ENCODE measurements at places on chromosomes 11 and 22.

- no peak for DNase-seq
Measured at GRCh38 chr11:87437133-87437843, 399.6 kb downstream of the TMEM135 start.

DNA sequence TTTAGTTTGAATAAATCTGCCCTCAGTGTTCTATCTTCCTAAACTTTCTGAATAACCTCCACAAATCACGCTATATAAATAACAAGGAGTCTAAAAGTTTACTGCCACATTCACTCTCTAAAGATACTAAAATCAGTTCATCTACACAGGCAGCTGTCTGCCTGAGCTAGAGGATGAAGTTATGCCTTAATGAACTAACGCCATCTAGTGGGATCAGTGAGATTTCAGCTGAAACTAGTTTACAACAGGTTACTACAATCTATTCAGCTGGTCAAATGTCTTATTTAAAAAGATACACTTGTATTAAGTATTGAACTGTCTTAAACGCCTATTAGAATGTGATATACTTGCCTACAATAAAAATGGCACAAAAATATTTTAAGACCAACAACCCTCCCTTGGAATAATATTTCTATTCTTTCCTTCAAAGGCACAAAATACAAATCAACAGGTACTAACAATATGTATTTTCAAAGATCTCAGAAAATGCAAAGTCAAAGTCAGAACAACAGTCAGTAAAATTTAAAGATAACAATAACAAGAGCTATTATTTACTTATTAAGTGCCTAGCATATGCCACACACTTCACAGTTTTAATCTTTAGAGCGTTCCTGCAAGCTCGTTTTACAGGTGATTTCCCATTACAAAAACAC, 84.1 kb downstream of the LARGE2 start:
- peak; percentile 65 for DNase-seq

GRCh38 chr11:23933721-23934120, 563.1 kb upstream of the LUZP2 start:
- no peak for DNase-seq

GRCh38 chr22:40120848-40121247, 56.9 kb upstream of the TNRC6B start:
- no peak for DNase-seq

GRCh38 chr11:68143310-68143689, 22.1 kb upstream of the CHKA start:
- DNase-seq, result no peak

GRCh38 chr11:35878741-35879140, 65.1 kb upstream of the LDLRAD3 start:
- no peak for DNase-seq

GRCh38 chr11:22666325-22666687, at the start of gene GAS2:
Gene GAS2 (plus strand): TSS chr11:22666611. CDS start chr11:22674870, 8,259 bp downstream.
- no peak for DNase-seq

- peak; percentile 46 for DNase-seq
Measured at GRCh38 chr11:33970984-33971466, 79.1 kb upstream of the LMO2 start.

- DNase-seq, result no peak
Measured at GRCh38 chr11:121486054-121486453, 33.3 kb upstream of the SORL1-AS1 start.

- DNase-seq, result peak; percentile 85
Measured at GRCh38 chr11:65454696-65455456, 32.3 kb downstream of the NEAT1 start.

GRCh38 chr22:35484651-35485556, 55.7 kb upstream of the RASD2 start:
- no peak for DNase-seq

DNA sequence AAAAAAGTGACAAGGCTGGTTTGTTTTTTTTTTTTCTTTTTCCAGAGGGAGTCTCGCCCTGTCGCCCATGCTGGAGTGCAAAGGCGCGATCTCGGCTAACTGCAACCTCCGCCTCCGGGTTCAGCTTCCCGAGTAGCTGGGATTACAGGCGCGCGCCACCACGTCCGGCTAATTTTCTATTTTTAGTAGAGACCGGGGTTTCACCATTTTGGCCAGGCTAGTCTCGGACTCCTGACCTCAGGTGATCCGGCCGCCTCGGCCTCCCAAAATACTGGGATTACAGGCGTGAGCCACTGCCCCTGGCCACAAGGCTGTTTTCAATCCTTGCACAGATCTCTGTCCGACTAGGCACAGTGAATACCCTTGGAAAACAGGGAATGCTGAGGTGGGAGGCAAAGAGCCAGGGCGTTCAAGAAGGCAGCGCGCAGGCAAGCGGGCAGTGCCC, 566 bp downstream of the ATP6V1E1 start:
- no peak for DNase-seq

DNA sequence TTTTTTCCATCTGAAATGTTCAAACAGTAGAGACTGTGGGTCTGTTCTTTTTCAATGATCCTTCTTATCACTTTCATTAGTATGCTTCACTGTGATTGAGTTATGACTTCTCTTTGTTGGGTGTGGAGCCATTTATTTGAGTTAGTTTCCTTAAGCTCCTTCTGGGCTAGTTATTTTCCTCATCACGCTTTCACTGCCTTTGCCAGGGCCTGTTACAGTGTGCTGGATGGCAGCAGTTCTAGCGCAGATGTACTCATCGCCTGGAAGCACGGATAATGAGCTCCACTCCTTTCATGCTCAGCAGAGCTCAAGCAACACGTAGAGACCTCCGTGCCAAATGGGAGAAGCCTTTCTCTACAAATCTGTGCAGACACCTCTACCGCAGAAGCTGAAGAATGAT, 7.0 kb upstream of the ARHGAP42 start:
- DNase-seq, result no peak

DNA sequence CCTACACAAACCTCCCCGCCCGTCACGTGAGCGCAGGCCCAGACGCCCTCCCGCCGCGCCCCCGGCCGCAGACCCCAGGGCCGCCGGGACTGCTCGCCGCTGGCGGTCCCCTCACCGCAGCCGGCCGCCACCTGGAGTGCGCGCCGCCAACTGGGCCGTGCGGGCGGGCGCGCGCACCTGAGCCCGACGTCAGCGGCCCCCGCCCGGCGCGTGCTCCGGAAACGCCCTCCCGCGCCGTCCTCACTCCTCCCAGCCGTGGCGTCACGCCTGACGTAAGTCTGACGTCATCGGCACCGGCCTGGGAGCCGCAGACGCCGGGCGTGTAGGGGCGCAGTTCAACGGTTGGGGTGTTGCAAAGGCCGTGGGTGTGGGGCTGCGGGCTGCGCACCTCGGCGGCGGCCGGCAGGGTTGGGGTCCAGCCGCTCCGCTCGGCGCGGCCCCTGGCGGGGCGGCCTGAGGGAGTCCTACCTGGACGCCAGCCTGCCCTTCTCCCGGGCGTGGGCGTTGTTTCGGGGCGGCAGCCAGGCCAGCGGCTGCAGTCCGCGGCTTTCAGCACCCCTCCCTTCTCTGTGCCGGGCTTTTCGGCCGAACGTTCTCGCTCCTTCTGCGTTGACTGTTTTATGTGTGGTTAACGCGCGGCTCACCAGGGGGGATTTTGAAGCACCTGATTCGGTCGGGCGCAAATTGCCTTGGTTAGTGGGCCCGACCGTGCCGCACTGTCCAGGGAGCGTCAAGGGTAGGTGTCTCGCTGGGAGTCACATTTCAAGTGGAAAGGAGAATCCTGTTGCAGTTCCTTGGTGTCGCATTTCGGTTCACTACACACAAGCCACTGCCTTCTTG, at the start of gene JOSD1:
JOSD1 (minus strand) TSS at position 155 of the 840 bp plus-strand sequence. CDS start 956 bp downstream, outside the sequence.
- peak; percentile 95 for DNase-seq

DNA sequence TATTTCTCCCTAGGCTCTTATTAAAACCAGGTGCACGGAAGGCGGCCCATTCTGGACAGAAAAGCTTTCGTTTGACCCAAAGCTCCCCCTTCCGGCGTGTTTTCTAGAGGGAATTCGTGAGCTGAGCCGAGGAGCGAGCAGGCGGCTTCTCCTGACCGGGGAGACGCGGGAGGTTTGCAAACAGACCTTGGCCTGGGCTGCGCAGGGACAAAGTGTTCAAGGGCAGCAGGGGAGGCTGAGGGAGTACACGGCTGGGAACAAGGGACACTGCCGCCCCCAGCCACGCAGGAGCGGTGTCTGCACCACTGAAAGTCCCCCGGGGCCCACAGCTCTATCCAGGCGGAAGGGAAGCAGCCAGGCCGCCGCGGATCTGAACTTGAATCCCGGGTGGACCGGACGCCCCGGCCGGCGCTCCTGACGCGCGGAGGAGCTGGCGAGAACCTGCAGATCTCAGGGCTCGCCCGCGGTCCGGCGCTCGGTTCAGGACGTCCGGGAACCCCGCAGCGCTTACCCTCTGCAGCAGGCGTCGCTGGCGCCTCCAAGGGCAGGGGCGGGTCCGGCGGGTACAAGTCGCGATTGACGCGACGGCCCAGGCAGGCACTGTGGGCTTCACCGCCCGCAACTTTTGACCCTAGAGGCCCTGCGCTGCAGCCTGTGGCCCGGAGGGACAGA, 101.9 kb downstream of the WT1 start:
- peak; percentile 20 for DNase-seq

DNA sequence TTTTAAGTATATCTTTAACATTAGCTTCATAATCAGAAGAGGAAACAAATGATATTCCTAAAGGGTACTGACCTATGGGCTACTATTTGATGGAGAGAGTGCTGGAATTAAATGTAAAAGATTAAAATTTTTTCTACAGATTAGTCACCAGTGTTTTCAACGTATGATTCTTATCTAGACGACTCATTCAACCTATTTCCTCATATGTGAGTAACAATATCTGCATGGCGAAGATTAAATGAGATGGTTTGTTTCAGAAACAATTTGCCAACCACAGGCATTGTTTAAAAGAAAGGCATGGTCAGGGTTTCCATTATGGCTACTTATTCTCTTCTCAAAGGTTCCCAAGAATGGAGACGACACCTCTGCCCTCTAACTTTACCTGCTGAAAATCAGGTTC, 20.4 kb downstream of the OR56B4 start:
- no peak for DNase-seq

- DNase-seq, result no peak
Measured at GRCh38 chr11:1844221-1845094, 5.7 kb downstream of the TNNI2 start.

DNA sequence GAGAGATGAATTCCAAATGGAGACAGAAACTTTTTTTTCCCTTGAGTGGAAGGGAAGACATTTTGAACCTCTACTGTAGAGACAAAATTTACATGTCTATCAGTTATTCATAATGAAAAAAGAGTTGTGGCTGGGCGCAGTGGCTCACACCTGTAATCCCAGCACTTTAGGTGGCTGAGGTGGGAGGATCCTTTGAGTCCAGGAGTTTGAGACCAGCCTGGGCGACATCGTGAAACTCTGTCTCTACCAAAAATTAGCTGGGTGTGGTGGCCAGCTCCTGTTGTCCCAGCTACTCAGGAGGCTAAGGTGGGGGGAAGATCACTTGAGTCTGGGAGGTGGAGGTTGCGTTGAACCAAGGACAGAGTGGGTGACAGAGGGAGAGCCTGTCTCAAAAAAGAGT, 4.1 kb downstream of the EED start:
- no peak for DNase-seq

- no peak for DNase-seq
Measured at GRCh38 chr11:36724742-36725385, 126.8 kb upstream of the RAG2 start.

DNA sequence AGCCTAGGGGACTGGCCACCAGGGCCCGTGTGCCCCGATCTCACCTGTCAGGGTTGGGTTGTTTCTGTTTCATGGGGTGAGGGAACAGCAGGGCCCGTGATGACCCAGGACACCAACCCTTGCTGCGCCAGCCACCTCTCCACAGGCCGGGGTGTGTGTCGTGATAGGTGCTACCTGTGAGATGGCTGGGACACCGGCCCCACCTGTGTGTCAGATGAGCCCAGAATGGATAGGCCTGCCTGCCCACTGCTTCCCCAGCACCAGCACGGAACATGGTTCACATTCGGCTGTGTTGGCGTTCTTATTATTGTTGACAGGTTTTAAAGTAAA, 7.1 kb downstream of the CLDN5 start:
- no peak for DNase-seq

GRCh38 chr22:27278946-27279345, 522.6 kb downstream of the MN1 start:
- DNase-seq, result no peak

DNA sequence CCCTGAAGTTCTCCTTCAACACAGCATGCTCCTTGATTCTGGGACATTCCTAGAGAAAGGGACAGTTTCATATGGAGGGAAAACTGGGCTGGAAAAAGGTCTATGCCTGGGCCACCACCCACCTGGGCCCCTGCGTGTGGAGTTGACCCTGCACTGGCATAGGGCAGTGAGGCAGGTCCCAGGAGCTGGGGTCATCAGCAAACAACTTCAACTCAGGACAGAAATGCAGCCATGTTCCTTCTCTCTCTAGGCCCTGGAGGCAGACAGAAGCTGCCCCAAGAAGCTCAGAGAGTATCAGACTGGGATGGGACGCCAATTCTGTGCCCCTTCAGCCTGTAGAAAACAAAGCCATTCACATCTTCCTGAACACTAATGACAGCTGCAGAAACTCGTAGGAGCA, 34.9 kb downstream of the RTL6 start:
- DNase-seq, result no peak

DNA sequence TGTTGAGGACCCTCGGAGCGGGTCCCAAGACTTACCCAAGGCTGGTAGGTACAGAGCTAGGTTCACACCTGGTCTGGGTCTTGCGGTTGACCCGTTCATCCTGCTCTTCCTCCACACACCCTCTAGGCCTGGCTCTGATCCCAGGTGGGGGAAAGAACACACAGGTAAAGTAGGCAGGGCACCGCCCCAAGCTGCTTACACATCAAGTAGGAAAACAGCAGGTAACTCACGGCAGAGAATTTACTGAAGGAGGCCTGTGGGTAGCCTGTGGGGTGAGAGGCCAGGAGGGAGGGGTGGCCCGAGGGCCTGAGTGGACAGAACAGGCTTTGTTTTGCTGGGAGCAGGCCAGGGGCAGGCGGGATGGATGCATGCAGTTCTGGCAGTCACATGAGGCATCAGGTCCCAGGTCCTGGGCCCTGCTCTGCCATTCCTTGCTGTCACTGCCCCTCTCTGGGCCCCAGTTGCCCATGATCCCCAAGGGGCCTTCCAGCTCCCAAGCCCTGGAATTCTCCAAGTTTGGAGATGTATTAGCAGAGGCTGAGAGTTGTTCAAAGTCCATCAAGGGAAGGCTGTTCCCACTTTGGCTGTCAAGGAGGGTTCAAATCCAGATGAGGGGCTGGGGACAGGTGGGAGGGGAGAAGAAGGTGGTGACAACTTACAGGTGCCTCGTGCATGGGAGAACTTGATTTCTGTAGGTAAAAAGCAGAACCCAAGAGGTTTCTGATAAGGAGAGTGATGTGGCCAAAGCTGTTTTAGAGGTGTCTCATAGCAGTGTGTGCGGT, 5.7 kb downstream of the TSKU start:
- no peak for DNase-seq

DNA sequence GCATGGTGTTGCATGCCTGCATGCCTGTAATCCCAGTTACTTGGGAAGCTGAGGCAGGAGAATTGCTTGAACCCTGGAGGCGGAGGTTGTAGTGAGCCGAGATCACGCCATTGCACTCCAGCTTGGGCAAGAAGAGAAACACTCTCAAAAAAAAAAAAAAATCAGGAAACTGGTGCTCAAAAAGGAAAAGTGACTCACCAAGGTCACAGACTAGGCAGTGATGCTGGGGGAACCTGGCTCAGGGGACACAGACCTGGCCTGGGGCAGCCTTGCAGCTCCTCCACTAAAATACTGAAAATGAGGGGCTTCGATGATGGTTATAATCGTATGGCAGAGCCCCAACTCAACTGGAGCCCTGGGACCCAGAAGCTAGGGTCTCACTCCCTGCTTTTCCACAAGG, 8.1 kb upstream of the SLC35E4 start:
- DNase-seq, result no peak

All from fibroblast of gingiva (primary cell).